ENCODE measurements at places on chromosomes 12 and 14.

DNA sequence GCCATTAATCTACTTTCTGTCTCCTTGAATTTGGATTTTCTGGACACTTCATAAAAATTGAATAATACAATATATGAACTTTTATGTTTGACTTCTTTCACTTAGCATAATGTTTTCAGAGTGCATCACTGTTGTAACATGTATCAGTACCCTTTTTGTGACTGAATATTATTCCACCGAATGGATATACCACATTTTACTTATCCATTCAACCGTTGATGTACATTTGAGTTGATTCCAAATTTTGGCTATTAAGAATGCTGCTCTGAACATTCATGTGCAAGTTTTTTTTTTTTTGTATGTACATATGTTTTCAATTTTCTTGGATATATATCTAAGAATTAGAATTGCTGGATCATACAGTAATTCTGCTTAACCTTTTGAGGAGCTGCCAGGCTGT lies 43.2 kb downstream of the CPSF2 start:
- no peak for DNase-seq

GRCh38 chr12:83434600-83434999 lies 747.9 kb downstream of the TMTC2 start:
- DNase-seq: no peak

DNA sequence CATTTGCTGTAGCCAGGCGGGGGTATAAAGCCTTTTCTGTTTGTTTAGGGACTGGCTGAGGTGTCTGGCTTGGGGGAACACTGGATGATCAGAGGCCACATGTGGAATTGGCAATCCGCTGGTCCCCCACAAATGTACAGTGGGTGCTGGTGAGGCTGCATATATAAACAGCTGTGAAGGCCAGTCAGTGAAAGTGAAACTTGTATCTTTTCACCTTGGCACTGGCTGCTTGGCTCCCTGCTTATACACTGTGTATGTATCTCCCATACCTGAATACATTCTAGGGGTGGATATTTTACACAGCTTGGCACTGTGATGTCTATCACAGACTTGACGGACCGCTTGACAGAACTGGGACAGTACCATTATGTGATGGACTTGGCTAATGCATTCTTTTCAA lies 246.8 kb upstream of the AVPR1A start:
- DNase-seq: no peak

- no peak for DNase-seq
Measured at GRCh38 chr12:112755507-112755906, 36.0 kb upstream of the RPH3A start.

GRCh38 chr14:31932675-31933074 lies 144.4 kb upstream of the ARHGAP5 start:
- no peak for DNase-seq
